Central memory CD8-positive, alpha-beta T cell (primary cell): ENCODE measurements at places on chromosomes 5 and 9.
A peak's percentile ranks its signal among the peaks of the same experiment; 100 is the strongest.

- H3K27ac ChIP-seq: no peak overlapping the region
- no peak overlapping the region for H3K4me3 ChIP-seq
- H3K4me1 ChIP-seq: no peaks in the 10 kb centered on the region
- DNase-seq: no peak
- no peaks in the 10 kb centered on the region for H3K36me3 ChIP-seq
- peaks cover 29% of the 10 kb centered on the region for H3K27me3 ChIP-seq
Measured at GRCh38 chr9:18799428-18799827, 233.6 kb downstream of the SAXO1 start.

DNA sequence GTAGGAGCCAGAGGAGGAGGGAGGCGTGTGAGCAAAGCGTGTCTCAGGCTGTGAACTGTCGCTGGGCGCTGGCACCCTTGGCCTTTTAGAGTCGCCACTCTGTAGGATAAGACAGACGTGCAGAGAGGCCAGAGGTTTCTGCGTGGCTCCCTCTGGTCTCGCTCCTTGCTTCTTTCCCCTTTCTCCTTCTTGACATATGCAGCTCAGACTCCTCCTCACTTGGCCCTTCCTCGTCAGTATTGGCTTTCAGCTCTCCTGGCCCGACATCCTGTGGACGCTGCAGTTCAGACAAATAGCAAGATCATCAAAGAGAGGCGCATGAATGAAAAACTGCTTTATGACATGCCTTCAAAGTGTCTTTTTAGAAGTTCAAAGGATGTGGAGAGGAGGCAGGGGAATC is 116.8 kb upstream of the SPRY4 start:
- H3K36me3 ChIP-seq: no peaks in the 10 kb centered on the region
- no peak for DNase-seq
- no peak overlapping the region for H3K27ac ChIP-seq
- H3K4me1 ChIP-seq: no peaks in the 10 kb centered on the region
- no peak overlapping the region for H3K4me3 ChIP-seq

- no peak for DNase-seq
- peaks cover 5% of the 10 kb centered on the region for H3K27me3 ChIP-seq
- no peak overlapping the region for H3K27ac ChIP-seq
- no peak overlapping the region for H3K4me3 ChIP-seq
- H3K36me3 ChIP-seq: no peaks in the 10 kb centered on the region
Measured at GRCh38 chr9:125400725-125401716, 139.4 kb downstream of the GAPVD1 start.

DNA sequence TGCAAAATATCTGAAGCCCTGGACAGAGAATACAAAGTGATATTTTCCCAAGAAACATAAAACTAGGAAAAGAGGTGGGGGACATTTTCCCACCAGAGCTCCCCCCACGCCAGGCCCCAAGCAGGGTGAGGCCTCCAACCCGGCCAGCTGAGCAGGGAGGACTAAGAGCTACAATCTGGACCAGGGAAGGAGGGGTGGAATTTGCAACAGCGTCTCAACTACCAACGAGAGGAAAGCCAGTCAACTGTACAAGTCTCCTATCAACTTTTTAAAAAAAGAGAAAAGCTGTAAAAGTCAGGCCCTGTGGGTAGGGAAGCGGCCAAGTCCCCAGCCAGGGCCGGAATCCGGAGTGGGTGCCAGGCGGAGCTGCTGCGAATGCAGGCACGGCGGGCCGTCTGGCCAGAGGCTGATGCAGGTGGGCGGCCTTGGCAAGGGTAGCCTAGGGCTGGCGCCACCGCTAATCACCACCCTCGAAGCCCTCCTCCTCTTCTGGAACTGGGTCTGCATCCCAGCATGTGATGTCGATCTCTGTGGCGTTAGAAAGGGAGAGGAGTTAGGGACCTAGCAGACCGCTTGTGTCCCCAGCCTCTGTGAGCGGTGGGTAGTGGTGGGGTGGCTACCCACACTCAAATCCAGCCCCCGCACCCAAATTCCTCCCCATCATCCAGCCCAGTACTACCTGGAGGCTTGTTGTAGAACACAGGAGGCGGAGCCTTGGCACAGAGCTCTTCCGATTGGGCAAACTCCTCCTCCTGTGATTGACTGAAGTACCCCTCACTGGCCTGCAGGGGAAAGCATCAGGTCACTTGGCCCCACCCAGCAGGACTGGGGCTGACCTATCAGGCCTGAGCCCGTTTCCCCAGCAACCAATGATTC is 10.6 kb downstream of the PRR7 start:
- peaks cover 20% of the 10 kb centered on the region for H3K4me1 ChIP-seq
- H3K27me3 ChIP-seq: no peaks in the 10 kb centered on the region

- no peak for DNase-seq
- no peak overlapping the region for H3K4me3 ChIP-seq
- peaks cover 22% of the 10 kb centered on the region for H3K27me3 ChIP-seq
- no peaks in the 10 kb centered on the region for H3K4me1 ChIP-seq
- no peaks in the 10 kb centered on the region for H3K36me3 ChIP-seq
Measured at GRCh38 chr5:91031402-91031752, 351.7 kb downstream of the ARRDC3 start.

GRCh38 chr9:122827761-122828093 is 661 bp downstream of the PDCL start:
- no peak for DNase-seq
- H3K36me3 ChIP-seq: peaks cover 22% of the 10 kb centered on the region
- no peaks in the 10 kb centered on the region for H3K27me3 ChIP-seq
- H3K27ac ChIP-seq: peak overlapping the region; percentile 92
- H3K4me3 ChIP-seq: peak overlapping the region; percentile 99
- H3K4me1 ChIP-seq: peaks cover 32% of the 10 kb centered on the region

- no peaks in the 10 kb centered on the region for H3K4me1 ChIP-seq
- peaks cover 2% of the 10 kb centered on the region for H3K36me3 ChIP-seq
- H3K4me3 ChIP-seq: no peak overlapping the region
- no peak for DNase-seq
- no peak overlapping the region for H3K27ac ChIP-seq
- peaks cover 59% of the 10 kb centered on the region for H3K27me3 ChIP-seq
Measured at GRCh38 chr5:130805648-130806047, 359.4 kb downstream of the HINT1 start.

DNA sequence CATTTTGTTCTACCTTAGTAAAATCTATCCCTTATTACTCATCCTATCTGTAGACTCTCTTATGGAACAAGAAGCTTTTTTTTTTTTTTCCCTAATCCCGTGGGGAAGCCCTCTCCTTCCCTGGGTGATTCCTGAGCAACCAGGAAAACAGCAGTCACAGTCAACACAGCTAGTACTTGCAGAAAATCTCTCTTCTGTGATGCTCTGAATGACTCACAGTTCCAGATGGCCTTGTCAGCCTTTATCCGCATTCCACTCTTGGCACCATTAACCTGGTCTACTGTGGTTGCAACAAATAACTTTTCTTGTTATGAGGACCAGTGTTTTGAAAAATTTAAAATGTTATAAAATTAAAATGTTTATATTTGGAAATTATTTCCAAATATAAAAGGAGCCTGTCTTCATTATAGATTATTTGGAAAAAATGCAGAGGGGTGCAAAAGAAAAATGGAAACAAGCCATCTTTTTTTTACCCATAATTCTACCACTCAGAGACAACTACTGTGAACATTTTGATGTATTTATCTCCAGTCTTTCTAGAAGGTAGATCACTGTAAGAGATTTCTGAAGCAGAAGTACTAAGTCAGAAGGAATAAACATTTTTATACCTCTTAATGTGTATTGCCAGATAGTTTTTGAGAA is 486.7 kb downstream of the RAB3C start:
- DNase-seq: no peak
- H3K4me3 ChIP-seq: no peak overlapping the region
- H3K27me3 ChIP-seq: peaks cover 15% of the 10 kb centered on the region
